ENCODE measurements at places on chromosomes 13 and 19.

GRCh38 chr13:42394711-42395085 is 122.7 kb downstream of the AKAP11 start:
- no peak for DNase-seq

DNA sequence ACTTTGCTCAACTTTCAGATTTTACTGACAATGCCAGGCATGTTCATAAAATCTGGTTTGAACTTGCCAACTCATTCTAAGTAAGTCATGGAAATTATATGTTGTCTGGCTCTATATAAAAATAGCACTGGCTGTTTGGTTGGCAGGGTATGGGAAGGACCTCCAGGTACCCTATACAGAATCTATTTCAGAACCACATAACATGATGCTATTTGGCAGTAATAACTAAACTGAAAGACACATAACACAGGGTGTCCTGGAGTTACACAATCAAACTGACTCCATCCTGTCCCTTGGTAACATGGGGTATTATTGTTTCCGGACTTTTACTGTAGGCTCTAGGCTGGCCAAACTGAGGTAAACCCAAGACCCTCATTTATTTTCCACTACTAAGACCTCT is 248.8 kb downstream of the RGCC start:
- no peak for DNase-seq

DNA sequence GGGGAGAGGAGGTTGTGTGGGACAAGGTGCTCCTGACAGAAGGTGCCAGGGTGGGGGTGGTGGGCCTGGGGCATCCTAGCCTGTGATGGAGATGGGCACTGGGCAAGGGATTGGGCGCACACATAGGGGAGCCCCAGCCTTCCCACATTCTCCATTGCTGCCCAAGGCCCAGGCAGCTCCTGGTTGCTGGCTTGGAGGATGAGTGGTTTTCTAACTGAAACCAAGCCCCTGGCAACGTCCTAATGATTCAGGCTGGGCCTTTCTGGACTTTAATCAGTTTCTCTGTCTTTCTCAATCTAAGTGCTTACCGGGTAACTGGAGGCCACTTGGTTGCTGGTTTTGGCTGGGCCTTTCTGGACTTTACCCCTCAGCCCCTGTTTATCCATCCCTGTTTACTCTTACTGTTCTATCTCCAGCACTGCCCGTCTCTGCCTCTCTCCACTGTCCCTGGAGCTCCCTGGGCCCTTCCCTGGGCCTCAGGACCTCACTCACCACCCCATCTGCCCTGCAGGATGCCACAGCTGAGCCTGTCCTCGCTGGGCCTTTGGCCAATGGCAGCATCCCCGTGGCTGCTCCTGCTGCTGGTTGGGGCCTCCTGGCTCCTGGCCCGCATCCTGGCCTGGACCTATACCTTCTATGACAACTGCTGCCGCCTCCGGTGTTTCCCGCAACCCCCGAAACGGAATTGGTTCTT is 354 bp downstream of the CYP4F3 start:
- no peak for DNase-seq

- DNase-seq, result peak; percentile 83
Observed at GRCh38 chr19:48330012-48330681, 4.8 kb downstream of the EMP3 start.

- peak; percentile 98 for DNase-seq
Observed at GRCh38 chr19:52140032-52140710, 433 bp upstream of the ZNF616 start.

DNA sequence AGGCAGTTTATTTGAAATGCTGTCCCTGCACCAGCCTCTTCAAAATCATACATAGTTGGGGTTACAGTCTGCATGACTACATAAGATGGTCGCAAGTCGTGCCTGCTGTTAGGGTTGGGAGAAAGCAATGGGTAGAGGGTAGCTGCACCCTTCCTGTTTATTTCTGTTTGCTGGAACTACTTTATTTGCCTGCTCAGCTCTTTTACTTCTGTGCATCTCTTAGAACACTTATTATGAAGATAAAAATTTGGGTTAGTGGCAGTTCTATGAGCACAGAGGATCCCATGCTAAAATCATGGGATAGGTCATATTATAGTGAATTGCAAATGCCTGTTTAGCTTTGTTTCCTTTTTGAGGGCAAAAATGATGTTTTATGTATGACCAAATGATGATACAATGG is 160.1 kb downstream of the MYO16 start:
- no peak for DNase-seq

DNA sequence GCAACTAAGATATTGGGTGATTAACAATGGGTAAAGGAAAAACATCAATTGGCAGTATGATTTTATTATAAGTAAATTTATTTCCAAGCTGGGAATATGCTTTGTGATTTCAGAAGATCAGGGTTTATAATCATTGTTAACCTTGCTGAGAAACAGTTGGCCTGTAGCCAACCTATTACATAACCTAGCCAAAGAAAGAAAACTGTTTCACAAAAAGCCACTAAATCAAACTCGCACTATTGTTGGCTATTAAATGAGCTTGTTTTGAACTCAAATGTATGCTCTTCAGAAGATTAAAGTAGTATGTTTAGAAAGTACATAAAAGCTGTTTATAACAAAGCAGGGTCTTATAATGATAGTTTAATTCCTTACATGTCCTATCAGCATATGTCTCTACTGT is 151.7 kb downstream of the LHFPL6 start:
- no peak for DNase-seq

GRCh38 chr13:84812078-84812477 is 929.8 kb upstream of the SLITRK1 start:
- no peak for DNase-seq

DNA sequence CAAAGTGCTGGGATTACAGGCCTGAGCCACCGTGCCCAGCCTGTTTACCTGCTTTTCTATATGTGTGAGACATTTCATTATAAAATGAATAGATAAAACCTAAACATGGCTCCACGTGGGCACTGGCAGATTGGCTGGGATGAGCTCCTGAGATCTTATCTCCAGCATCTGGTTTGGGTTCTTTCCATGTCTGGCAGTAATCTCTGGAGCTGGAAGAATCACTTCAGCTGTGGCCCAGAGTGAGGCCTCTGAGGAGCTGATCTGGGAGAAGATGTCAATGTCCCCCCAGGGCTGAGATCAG is 5.5 kb upstream of the SULT2A1 start:
- no peak for DNase-seq

DNA sequence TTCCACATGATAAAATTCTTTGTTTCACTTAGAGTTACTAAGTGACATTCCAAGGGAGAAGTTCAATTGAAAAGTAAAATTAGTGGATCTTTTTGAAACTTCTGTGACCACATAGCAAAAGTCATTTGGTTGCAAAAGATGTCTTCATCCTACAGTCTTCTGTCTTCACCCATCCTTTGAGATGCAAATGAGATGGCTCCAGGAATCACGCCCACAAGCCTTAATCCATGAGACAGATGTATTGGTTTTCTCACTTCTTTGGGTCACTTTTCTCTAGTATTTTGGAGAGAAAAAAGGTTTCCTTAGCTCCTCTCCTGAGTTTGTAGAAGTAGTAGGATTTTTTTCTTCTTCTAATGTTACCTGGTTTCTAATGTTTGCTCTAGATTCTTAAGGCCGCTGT is 259.5 kb upstream of the SLC10A2 start:
- DNase-seq, result no peak

- no peak for DNase-seq
Observed at GRCh38 chr13:98390086-98390715, 186.7 kb downstream of the STK24 start.

DNA sequence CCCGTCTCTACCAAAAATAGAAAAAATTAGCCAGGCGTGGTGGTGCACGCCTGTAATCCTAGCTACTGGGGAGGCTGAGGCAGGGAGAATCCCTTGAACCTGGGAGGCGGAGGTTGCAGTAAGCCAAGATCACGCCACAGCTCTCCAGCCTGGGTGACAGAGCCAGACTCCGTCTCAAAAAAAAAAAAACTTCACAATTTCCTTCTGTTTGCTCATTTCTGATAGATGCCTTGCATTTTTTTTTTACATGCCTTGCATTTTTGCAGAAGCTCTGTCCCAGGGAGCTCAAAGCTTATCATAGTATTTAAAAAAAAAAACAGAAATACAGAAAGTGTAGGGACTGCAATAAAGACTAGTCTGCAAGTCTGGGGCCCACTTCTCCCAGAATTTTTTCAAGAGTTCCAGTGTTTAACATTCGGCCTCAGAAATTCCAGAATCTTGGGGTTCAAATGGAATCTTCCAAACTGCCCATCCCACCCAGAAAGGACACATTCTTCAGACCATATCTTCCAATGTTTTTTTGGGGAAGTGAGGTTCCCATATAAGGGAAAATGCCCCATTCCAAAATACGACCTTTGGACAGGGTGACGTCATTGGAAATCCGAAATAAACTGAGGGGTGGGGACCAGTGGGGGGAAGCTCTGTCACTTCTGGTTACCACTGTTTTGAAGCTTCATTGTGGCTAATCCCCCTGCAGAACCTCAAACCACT is 17.2 kb upstream of the RAB8A start:
- no peak for DNase-seq

DNA sequence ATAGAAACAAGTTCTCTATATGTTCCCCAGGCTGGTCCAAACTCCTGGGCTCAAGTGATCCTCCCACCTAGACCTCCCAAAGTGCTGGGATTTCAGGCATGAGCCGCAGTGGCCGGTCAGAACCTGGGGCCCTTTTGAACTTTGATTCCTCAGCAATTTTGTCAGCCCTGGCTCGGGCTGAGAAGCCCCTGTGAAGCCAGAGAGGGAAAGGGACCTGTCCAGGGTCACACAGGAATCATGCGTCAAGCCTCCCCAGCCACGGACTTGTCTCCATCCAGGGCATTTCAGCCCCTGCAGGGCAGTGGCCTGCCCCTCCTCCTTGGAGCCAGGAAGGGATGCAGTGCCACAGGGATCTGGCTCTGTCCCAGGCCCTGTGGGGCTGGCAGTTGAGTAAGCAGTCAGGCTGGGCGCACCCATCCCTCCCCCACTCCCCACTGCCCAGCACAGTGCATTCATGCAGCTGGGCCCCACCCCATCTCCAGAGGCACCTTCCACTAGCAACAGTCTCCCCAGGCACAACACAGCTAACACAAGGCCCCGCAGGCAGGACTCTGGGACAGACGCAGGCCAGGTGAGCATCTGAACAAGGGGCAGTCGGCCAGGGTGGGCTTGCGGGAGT is at the start of gene CAPS:
Gene CAPS (plus strand): TSS at position 516 of the 619 bp plus-strand sequence. CDS start 153 bp downstream, outside the sequence.
- no peak for DNase-seq

GRCh38 chr13:104385404-104385803 is 1319.2 kb upstream of the SLC10A2 start:
- DNase-seq, result no peak

GRCh38 chr13:35797244-35797643 is 320.8 kb upstream of the MAB21L1 start:
- no peak for DNase-seq

- DNase-seq, result no peak
Observed at GRCh38 chr19:4654437-4655361, 15.4 kb downstream of the TNFAIP8L1 start.

- DNase-seq, result no peak
Observed at GRCh38 chr13:51704399-51705313, 99.3 kb downstream of the DHRS12 start.

- DNase-seq, result no peak
Observed at GRCh38 chr19:19209372-19209771, 2.4 kb upstream of the NCAN start.

DNA sequence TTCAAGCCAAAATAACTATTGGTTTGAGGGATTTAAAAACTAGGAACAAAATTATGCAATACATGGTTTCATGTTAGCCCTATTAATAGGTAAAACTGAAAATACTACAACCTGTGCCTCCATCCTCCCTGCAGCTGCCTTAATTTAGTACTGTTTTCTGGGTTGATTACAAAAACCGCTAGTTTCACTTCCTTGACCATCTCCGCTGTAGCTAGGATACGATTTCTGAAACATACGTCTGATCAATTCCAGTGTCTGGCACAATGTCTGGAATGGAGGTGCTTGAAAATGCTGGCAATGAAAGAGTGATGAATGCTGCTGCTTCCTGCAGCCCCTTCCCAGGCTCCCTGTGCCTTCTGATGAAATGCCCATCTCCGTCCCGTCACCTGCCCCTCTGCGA is 273.5 kb downstream of the SHISA2 start:
- no peak for DNase-seq

- no peak for DNase-seq
Observed at GRCh38 chr13:112103260-112103838, 36.4 kb downstream of the SOX1 start.

DNA sequence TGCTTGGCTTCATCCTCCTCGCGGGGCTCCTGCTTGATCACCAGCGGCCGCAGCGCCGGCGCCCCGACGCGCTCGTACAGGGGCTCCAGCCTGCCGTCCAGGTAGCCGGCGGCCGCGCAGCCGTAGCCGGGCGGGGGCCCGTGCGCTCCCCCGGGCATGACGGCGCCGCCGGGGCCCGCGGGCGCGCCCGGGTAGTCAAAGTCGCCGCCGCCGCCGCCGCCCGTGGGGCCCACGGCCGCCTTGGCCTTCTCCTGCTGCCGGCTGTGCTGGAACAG is 497 bp downstream of the CEBPA start:
- DNase-seq, result no peak

DNA sequence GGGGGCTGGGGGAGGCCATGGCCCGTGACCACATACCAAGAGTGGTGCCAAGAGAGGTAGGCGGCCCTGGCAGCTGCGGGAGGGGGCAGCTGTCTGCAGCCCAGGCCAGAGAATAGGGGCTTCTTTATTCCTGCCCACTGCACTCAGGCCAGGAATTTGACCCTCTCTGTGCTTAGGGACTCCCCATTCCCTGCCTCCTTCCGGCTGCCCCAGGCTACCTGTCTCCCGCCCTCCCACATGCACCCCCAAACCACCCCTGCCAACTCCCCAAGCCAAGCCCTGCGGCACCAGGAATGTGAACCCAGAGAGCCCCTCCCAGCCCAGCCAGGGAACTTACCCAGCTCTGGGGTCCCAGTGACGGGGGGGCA is 687 bp downstream of the PLEKHA4 start:
- no peak for DNase-seq

DNA sequence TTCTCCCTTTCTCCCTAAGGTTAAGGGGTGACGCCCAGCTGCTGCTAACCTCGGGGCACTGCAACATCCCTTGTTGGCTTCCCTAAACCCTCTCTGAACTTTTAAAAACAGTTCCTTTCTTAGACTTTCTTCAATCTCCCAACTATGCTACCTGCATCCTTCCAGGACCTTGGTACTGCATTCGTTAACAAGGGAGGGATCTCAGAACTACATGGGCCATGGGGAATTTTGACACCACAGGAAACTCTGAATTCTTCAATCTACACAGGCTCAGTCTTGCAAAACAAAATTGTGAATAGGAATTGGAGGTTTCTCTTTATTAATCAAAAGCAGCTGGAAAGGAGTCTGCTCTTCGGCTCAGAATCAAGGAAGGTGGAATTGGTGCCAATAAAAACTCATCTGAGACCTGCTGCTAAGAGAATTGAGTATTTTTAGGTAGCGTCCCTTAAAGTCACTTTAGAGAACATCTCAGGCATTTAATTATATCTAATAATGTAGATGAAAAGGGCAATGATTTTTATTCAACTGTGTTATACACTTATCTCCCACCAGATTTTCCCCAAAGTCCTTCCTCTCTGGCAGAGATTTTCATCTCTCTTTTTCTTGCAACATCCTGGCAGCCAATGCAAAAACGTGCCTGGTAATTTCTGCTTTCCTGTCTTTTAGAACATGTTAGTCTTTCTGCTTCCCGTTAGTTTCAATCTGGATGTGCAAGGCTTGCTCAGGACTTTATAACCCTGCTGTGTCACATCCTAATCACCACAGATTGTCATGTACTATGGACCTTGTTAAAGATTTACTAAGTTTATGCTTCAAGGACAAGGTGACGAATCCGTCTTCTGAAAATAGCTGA is 69.1 kb upstream of the SLC15A1 start:
- DNase-seq, result no peak

All from activated gamma-delta T cell treated with Interleukin-2 at 50 U/mL for 16 hours (primary cell).